ENCODE measurements at places on chromosomes 5 and 9. TPM values are rescaled to one million over a fixed set of nuclear protein-coding genes. Genes with fewer than 3 reads are reported as not detected.

The PCDHB16 gene
- 0.87 TPM for polyA plus RNA-seq

The SEMA6A gene
- polyA plus RNA-seq, result 8.9 TPM

The BAG1 gene
- 67.7 TPM for polyA plus RNA-seq

The ARHGAP26 gene
- polyA plus RNA-seq, result 4.4 TPM

The TNFSF15 gene
- polyA plus RNA-seq, result 0.09 TPM

The ORM2 gene
- 0.34 TPM for polyA plus RNA-seq

The CEL gene
- 4,565 TPM for polyA plus RNA-seq

The WHRN gene
- 23.7 TPM for polyA plus RNA-seq

The SLIT3 gene
- 1.4 TPM for polyA plus RNA-seq

The CD72 gene
- 3.5 TPM for polyA plus RNA-seq

The OR1J2 gene
- polyA plus RNA-seq, result not detected

The ISL1 gene
- 30.5 TPM for polyA plus RNA-seq

The CCDC180 gene
- polyA plus RNA-seq, result 7.1 TPM

The CCDC192 gene
- polyA plus RNA-seq, result not detected

The SCGB3A2 gene
- polyA plus RNA-seq, result not detected

The AUH gene
- polyA plus RNA-seq, result 18.2 TPM

The LRRC19 gene
- not detected for polyA plus RNA-seq

The ACTBL2 gene
- not detected for polyA plus RNA-seq

The GDF9 gene
- 0.42 TPM for polyA plus RNA-seq

The PCDHGB4 gene
- 0.56 TPM for polyA plus RNA-seq

The CAVIN4 gene
- 0.09 TPM for polyA plus RNA-seq

The AMBP gene
- polyA plus RNA-seq, result 370 TPM

The SLC36A3 gene
- not detected for polyA plus RNA-seq

The WDR31 gene
- 1.2 TPM for polyA plus RNA-seq

The PCDHGA3 gene
- polyA plus RNA-seq, result 0.52 TPM
